ENCODE measurements at places on chromosomes 13 and 19.
A peak's percentile ranks its signal among the peaks of the same experiment; 100 is the strongest.

DNA sequence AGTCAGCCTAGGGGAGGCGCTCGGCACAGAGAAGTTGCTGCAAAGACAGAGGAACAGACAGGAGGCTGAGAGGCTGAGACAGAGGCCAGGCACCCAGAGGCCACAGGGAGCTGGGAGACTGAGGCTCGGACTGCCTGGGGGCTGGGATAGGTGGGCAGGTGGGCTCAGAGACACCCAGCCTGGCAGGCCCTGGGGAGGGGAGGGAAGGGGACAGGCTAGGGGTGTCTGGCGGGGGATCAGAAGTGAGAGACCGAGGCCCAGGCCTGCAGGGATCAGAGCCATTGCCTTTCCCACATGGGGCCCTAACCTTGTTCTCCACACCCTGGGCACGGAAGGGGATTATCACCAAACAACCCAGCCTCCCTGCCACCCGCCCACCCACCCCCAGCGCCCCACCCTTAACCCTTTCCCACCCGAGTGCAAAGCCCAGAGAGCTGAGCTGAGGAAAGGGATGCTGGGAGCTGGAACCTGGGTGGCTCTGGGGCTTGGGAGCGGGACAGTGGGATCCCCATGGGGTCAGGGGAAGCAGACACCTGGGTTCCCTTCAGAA, 1.3 kb downstream of the NTN5 start:
- no peak for DNase-seq

GRCh38 chr13:53848366-53848961, 819.9 kb downstream of the OLFM4 start:
- no peak for DNase-seq

DNA sequence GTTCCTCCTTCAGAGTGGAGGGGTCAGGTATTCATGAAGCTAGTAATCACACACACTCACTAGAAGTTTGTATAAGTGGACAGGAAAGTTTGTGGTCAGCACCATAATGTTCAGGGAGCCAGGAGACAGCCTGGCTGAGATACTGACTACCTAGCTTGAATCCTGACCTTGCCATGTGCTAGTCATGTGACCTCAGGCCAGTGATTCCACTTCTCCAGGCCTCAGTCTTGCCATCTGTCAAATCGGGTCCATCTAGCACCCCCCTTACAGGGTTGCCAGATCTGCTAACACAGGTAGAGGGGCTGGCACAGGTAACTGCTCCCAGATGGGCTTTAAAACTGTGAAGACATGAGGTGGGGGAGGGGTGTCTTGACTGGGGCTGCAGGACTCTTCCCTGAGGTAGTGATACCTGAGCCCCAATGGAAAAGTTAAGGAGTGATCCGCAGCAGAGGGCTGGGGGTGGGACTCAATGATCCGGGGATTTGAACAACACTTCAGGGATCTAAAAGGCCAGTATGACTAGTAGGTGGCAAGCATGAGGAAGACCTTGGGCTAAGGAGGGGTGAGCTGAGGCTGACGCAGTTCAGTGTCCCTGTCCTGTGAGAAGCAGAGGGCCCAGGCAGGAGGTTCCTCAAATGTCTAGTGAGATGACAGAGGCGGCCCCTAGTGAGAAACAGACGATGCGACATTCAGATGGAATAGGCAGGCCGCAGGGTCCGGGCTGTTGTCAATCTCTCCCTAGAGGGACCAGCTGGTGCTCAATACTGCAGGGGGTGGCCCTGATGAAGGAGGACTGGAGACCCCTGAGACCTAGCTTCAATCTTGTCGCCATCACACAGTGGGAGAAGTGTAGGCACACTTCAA, 8.5 kb downstream of the ACTMAP start:
- DNase-seq, result no peak

DNA sequence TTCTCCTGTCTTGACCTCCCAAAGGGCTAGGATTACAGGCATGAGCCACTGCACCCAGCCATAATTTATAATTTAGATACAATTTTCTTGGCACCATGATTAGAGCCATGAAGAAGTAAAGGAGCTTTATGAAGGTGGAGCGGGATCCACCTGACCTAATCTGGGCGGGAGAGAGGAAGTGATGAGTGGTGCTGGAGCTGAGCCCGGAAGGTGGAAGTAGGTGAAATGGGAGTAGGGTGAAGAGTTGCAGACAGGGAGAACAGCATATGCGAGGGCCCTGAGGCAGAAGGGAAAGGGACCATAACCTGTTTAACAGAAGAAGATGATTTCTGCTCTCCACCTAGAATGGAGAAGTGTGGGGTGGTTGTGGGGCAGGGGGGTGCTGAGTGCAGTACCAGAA, 4.2 kb downstream of the BLOC1S3 start:
- DNase-seq, result no peak

- DNase-seq, result peak; percentile 35
Measured at GRCh38 chr19:35088131-35088913, 27.3 kb upstream of the FXYD3 start.

DNA sequence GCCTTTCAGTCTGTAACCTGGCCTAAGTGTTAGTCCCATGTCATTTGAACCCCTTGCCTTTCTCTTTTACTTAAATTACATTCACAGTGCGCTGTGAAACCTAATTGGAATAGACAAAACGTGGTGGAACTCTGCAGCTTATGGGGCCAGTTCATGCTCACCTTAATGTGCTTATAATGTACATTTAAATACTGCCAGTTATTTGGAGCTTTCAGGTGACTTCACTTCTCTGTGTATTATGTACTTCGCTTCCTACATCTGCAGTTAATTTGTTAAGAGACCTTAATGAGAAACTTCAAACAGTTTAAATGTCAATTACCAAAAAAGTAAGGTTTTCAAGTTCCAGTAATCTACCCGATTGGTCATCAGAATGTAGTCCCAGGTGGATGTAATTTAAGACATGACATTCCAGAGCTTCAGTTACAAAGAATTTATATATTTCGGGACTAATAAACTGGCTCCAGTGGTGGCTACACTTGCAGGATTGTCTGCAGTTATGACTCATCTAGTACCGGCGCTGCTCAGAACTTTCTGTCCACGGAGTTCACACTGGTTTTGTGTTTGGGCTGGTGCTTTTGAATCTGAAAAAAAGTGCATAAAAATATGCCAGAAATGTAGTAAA, 125.3 kb downstream of the TM9SF2 start:
- DNase-seq, result no peak

GRCh38 chr13:23722726-23723453, 152.7 kb downstream of the TNFRSF19 start:
- DNase-seq, result peak; percentile 98

DNA sequence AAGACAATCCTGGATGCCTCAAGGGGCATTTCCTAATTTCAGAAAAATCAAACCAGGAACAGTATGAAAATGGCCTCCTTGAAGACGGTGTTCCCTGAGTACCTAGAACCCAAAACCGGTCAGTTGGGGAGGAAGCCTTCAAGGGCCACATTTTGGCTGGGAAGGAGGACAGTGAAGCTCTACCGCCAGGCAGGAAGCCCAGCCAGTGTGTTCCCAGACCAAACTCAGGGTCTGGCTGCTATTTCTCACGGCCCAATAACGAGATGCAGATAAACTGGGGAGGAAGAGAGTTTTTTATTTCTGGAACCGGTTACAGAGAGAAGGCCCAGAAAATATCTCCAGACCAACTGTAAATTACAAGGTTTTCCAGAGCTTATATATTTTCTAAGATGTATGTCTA, 24.3 kb upstream of the CEACAM21 start:
- no peak for DNase-seq

DNA sequence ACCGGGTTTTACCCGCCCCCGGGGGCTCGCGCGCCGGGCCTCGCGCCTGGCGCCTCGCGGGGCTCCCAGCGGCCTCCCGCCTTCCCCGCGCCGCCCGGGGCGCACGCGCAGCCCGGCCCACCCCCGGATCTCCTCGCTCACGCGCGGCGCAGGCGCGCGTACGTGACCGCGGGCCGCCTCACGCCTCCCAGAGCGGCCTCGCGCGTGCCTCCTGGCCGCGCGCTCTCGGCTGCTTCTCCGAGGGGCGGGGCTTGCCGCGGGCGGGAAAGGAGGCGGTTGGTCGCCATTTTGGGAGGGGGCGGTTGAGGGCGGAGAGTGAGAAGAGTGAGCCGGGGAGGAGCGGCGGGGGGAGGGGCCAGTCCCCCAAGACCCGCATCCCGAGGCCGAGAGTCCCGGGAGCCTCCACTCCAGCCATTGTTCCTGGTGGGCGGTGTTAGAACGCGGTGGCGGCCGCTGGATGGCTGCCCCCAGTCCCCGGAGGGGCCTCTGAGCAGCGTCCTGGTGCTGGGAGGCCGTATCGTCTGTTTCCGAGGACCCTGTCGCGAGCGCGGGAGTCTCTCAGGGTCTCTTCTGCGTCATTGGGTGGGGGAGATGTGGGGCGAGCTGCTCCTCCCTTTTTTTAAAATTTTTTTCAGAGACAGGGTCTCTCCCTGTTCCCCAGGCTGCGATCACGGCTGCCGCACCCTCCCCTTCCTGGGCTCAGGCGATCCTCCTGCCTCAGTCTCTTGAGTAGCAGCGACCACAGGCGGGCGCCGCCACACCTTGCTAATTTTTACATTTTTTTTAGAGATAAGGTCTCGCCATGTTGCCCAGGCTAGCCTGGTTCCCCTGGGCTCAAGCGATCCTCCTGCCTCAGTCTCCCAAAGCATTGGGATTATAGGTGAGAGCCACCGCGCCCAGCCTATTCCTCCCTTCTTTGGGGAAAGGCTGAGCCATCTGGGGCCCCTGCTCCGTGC, at the start of gene ZNF541:
Gene ZNF541, minus strand, starts transcription at position 78 of the 956 bp plus-strand sequence. CDS start 17,292 bp downstream, outside the sequence.
- DNase-seq, result no peak

GRCh38 chr13:35716729-35717128, 240.2 kb upstream of the MAB21L1 start:
- DNase-seq, result no peak

- DNase-seq, result no peak
Measured at GRCh38 chr13:53422415-53422814, 393.8 kb downstream of the OLFM4 start.

DNA sequence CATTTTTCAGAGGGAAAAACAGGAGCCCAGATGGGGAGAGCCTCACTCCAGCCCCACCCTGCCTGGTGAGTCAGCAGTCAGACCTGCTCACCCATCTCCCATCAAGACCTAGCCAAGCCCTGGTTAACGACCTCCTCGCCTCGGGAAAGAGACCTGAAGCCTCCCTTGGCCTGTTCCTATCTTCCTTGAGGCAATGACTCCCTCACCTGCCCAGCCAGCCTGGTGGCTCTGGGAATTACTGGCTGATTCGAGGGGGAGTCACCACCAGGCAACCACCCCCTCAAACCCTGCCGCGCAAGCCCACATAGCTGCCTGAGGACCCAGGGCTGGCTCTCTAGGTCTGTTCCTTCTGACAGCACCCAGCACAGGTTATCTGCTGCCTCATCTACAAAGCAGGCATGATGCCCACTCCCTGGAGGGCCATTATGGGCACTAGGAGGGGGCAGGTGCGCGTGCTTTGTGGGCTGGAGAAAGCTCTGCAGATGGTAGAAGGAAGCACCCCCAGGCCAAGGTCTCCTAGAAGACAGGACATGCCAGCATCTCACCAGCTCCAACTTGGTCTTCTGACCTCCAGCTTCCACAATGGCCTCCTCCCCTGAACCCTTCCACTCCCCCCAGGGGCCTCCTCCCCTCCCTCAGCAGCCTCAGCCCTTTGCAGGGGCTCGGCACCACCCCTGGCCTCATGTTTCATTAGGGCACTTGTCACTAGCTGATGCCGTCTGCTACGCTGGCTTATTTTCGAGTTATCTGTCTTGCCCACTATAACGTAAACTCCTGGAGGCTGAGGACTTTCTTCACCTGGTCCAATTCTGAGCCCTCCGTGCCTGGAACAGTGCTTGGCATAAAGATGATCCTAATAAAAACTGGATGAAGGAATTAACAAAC, 10.4 kb downstream of the DEDD2 start:
- DNase-seq, result no peak

GRCh38 chr19:39146091-39146490, 20.5 kb downstream of the PAK4 start:
- no peak for DNase-seq

DNA sequence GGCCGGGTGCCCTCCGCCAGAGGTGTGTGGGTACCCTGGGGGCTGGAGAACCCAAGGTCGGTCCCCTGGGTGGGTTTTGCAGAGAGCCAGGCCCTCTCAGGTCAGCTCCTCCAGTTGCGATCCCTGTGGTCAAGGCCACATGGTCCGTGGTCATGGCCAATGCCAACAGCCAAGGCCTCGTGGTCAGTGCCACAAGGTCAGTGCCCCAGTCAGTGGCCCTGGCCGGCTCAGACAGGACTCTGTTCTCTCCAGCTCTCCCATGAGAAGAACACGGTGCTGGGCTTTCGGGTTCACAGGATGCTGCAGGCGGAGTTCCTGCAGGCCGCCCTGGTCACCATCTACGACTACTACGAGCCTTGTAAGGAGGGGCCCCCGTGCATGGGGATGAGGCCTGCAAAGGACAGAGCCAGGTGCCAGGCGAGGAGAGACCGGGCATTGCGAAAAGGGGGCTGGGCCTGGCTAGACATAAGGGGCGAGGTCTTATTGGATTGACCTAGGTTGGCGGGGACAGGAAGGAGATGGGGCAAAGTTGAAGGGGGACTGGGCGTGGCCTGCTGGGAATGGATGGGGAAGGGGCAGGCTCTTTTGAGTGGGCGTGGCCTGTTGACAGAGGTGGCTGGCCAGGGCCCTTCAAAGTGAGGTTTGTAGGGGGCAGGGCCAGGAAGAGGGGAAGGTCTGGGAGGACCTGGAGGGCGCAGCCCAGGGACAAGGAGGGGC, 15.2 kb upstream of the SHFL start:
- DNase-seq, result no peak

DNA sequence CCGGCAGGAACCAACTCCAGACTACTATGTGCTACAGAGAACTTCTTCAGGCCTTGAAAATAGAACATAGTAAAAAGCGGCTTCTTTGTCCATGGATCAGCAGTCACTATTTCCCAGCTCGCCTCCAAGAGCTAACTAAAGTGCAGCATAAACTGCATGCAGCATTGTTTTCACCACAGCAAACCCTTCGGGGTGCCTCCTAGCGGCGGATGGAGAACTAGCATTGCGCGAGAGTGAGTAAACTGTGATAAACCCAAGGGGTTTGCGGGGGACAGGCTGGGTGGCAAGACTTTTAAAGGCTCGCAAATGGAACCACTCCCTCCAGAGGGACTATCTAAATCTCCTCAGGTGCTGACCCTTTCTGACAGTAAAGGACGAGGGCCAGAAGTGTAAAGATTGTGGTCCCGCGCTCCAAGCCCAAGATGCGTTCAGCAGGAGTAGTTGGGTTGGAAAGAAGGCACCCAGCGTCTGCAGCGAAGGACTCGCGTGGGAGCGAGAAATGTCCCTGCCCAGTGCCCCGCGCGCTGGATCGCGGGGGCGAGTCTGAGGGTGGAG, 21.5 kb upstream of the SGCG start:
- peak; percentile 43 for DNase-seq

Data from SK-MEL-5 (cell line).